Hematopoietic multipotent progenitor cell (in vitro differentiated cells): ENCODE measurements at places on chromosomes 4 and X. TPM values are rescaled to one million over a fixed set of nuclear protein-coding genes. Genes with fewer than 3 reads are reported as not detected.
A peak's percentile ranks its signal among the peaks of the same experiment; 100 is the strongest.

DNA sequence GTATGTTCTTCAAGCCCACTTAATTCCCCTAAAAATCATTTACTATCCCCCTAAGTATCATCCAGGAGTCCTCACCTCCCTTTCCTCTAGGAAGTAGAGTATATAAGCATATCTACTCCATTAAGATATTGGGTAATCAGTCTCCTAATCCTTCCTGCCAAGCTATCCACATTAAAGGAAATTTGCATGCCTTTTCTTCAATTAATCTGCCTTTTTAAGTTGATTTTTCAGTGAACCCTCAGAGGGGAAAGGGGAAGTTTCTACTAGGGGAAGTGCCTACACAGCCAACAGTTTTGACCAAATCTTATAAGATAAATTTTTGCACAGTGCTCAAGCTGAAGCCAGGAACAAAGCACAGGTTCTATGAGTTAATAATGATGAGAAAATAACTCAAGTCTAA, 222.8 kb downstream of the NLGN4X start:
- DNase-seq: no peak

DNA sequence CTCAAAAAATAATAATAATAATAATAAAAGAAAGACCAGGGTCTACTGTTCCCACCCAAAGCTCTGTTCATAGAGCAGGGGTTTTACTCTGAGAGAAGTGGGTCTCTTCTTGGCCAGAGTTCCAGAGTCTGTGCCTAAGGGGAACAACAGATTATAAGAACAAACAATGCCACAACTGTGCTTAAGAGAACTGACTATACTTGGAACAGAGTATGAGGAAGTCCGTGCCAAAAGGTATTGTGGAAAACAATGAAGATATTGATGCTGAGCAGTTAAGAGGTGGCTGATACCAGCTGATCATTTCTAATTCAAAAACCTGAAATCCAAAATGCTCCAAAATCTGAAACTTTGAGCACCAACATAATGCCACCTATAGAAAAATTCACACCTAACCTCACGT, 229.6 kb downstream of the FBXO8 start:
- DNase-seq: no peak

DNA sequence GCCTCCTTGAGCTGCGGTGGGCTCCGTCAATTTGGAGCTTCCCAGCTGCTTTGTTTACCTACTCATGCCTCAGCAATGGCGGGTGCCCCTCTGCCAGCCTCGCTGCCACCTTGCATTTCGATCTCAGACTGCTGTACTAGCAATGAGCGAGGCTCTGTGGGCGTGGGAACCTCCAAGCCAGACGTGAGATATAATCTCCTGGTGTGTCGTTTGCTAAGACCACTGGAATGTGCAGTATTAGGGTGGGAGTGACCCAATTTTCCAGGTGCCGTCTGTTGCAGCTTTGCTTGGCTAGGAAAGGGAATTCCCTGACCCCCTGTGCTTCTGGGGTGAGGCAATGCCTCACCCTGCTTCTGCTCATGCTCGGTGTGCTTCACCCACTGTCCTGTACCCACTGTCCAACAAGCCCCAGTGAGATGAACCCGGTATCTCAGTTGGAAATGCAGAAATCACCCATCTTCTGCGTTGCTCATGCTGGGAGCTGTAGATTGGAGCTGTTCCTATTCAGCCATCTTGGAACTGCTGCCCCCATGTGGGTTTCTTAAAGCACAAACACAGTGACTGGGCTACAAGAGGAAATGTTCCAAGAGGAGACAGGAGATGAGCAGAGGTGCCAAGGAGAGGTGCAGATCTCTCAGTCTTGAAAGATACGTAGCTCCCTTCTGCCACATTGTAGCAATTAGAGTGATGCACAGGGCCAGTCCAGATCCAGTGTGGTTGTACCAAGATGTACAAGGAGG, 193.0 kb upstream of the IGFBP7 start:
- no peak for DNase-seq

- no peak for DNase-seq
Measured at GRCh38 chr4:66575008-66575696, 904.9 kb upstream of the EPHA5 start.

GRCh38 chr4:100982345-100982744, 365.0 kb downstream of the PPP3CA start:
- DNase-seq: no peak

DNA sequence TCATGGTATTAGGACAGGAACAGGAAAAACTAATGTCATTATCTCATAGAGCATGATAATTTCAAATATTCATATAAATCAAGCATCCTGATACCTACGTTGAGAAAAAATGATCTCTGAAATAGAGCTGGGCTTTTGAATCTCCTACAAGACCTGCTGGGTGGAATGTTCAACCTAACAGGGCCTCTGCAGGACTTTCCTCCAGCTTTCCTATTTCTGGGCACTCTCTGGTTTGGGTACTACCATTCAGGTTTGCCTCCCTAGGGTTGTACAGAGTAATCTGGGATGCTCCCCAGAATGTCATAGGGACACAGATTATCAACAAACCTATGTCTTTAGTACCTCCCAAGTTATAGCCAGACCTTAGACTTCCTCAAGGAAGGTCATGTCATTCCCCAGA, 108.9 kb downstream of the CDS1 start:
- DNase-seq: no peak

GRCh38 chr4:162659716-162660115, 495.9 kb upstream of the FSTL5 start:
- DNase-seq: no peak

DNA sequence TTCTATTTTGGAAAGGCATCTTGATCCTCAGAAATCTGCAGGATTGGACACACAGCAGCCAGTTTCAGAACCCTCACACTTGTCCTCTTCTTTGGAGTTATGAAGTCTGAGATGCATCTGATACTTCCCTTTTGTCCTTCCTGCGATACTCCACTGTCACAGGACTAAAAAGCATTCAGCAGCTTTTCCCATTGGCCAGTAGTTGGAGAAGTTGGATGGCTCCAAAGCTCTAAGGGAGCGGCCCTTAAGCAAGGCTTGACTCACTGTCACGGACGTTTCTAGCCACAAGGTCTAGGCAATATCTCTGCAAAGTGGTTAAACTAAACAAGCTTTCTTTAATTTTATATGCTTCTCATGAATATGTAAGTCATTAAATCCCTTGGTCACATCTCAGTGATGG, 417.0 kb downstream of the AFF2 start:
- no peak for DNase-seq

DNA sequence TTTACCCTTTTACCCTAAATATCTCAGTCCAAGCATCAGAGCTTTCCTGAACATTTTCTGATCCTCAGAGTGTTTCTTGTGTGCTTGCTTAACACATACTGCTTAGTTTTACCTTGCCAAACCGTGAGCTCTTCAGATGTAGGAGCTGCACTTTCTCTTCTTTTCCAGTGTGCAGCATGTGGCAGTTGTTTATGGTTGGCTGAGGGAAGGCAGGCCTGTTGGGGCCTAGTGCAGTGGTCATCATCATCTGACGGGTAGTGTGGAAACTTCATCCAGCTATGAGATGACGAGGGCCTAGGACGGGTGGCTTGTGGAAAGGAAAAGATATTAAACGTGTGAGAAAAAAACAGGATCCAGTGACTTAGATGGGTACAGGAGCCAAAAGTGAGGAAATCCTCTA, 21.5 kb downstream of the VBP1 start:
- DNase-seq: no peak

DNA sequence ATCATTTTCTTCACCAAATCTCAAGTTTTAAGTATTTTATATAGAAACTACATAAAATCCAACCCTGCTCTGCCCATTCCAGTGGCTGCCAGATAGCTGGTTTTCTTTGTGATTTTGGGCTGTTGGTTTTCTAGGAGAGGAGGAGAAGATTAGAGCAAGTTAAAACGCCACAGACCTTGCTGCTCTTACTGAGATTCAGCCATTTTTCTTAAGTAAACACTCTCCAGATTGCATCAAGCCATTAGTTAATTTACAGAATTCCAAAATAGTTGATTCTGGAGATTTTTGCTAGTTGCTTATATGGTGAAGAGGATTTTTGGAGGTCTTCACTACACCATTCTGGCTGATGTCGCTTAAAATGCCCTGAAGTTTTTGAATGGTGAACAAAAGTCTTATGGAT, 366.2 kb downstream of the MAPK10 start:
- DNase-seq: no peak

GRCh38 chr4:113040793-113041192, 8.7 kb upstream of the ANK2 start:
- no peak for DNase-seq

DNA sequence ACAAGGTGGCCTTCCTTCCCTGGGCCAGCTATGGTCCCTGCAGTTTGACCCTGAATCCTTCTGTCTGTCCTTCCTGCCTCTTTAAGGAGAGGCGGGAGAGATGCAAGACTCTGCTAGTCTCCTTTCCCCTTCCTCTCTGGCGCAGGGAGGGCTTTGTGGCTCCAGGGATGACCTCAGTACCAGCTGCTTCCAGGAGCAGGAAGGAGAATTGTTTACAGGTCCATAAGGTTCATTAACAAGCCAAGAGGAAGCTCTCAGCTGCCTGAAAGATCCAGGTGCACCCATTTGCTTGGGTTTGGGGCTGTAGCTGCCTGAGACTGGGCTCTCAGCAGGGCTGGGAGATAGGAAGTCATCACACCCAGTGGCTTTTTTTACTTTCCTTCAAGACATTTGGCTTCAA, 4.0 kb upstream of the FATE1 start:
- DNase-seq: no peak

- DNase-seq: peak; percentile 36
Measured at GRCh38 chr4:37392521-37393255, 148.1 kb downstream of the NWD2 start.

DNA sequence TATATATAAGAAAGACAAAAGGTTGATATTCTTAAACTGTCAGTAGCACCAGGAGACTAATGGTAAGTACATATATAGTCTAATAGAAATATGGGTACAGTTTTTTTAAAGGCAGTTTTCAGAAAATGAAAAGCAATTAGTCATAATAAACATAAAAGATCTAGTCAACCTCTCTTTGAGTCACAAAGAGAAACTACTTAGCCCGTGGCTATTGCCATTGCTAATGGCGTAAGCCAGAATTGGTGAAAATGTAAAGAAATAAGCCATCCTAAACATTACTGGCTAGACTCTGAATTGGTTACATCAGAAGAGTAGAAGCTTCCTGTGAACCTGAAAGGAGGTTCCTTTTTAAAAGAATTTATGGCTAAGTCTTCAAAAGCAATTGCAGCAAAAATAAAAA, 668.7 kb upstream of the CPEB2 start:
- no peak for DNase-seq

- no peak for DNase-seq
Measured at GRCh38 chr4:54446581-54446980, 211.2 kb upstream of the KIT start.

DNA sequence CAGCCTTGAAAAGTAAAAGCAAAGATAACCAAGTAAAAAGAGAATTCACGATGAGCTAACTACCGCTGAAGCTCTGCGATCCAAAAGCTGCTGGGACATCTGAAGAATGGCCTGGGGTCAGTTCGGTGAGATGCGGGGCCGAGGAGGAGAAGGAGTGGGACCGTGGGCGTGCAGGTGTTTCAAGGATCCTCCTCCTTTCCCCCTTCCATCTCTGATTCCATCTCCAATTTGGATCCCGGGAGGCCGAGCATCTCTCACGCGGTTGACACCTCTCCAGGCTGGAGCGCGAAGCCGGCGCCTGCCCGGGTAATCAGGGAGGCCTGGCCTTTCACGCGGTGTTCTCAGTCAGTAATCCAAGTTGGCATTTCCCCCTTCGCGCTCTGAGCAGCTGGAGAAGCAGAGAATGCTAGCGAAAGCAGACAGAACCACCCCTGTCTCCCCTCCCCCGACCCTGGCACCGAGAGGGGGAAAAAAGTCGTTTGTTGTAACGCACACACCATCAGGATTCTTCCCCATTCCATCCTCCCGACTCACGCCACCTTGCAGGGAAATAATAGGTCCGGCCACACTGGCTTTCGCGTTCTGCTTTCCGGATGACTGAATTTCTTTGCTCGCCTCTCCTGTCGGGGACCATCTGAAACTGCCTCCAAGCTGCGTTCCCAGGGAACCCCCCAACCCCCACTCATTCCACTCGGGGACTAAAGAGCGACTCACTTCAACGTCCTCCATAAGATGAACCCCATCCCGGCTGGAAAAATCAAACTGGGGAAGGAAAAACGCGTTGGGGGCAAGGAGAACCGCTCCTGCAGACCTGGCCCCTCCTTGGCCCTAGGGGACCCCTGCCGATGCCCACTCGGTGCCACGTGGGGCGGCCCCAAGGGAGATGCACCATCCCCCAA, 6.5 kb downstream of the NEUROG2 start:
- peak; percentile 24 for DNase-seq

DNA sequence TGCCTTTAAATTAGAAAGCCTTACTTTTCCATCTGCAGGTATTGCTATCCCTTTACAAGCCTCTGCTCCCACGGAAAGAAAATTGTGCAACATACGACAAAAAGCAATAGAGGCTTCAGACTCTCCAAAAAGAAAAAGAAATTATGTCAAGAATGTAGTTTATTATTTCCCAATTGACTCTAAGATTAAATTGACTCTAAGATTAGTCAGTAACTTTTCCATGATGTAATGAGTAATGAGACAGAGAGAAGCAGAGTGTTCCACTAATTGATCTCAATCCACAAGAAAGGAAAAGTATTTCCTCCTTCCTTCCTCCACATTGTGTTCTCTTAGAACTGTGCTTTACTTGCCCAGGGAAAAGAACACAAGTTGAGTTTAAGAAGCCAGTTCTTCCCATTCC, 345.7 kb upstream of the HS3ST1 start:
- DNase-seq: no peak

GRCh38 chrX:34560180-34560579, 96.9 kb downstream of the TMEM47 start:
- DNase-seq: no peak

DNA sequence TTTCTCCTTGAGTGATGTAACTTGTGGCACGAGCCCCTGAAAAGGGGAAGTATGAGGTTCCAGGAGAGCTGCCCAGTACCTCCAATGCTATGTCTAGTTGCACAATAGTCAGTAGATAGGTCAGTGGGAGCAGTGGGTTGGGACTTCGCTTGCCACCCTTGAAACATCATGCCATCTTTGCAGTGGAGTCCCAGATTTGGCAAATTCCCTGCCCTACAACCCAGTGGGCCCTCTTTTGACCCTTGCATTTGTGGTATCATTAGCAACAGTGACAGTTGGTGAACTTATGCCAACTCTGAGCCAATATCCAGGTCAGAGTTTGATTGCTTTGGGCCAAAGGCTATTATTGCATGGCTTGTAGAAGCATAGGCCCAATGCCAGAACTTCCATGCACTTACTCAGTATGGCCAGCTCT, 12.3 kb downstream of the FHL1 start:
- peak; percentile 39 for DNase-seq

- no peak for DNase-seq
Measured at GRCh38 chr4:101807351-101807750, 16.8 kb downstream of the BANK1 start.

- DNase-seq: no peak
Measured at GRCh38 chrX:136467303-136467702, 20.4 kb upstream of the BRS3 start.

- no peak for DNase-seq
Measured at GRCh38 chr4:96305030-96305429, 465.1 kb downstream of the PDHA2 start.

GRCh38 chr4:659851-660250, 14.2 kb downstream of the ATP5ME start:
- no peak for DNase-seq

Gene AWAT2
- not detected for total RNA-seq

Gene EBP
- total RNA-seq: 171 TPM

Gene TRIML1
- total RNA-seq: not detected

Gene CA5B
- 41.5 TPM for total RNA-seq

Gene ABCG2
- 1.1 TPM for total RNA-seq

Gene PRDX4
- 47.1 TPM for total RNA-seq

Gene QRFPR
- total RNA-seq: not detected
